ENCODE measurements at places on chromosomes 3 and 15.
A peak's percentile ranks its signal among the peaks of the same experiment; 100 is the strongest.

- peak; percentile 22 for DNase-seq
Observed at GRCh38 chr15:31977812-31978661, 52.3 kb upstream of the CHRNA7 start.

GRCh38 chr3:166877971-166878370 lies 502.1 kb downstream of the ZBBX start:
- DNase-seq, result no peak

DNA sequence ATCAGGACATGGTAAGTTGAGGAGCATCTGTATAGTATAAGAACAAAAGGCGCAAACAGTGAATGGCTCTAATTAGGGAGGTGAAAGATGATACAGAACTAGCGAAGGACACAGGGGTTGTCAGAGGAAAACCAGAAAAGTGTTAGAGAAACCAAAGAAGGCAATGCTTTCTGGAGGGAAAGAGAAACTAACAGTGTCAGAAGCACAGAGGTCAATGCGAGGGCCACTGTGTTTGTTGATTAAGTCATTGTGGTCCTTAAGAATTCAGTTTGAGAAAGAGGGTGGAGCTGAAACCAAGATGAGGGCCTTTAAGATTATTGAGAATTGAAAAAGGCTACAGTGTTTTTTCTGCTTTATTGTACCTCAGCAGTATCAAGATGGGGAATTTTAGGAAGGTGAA lies 28.8 kb downstream of the ATG7 start:
- no peak for DNase-seq

DNA sequence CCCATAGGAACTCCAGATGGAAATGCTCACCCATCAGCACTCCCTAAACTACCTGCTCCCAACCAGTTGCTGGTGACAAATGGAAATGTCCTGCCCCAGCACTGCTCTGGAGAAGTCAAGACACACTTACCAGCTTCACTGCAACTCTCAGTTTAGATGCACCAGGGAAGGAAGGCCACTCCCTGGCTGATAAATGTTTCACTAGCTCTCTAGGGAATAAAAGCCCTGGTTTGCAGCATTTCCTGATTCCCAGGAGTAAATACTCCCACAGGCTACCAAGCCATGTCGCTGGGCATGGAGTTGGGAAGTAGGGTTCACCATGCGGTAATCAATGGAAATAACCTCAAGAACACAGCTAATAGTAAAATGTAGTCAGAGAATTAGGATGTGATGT lies 112.0 kb upstream of the NEO1 start:
- DNase-seq, result no peak

GRCh38 chr3:15952543-15953175 lies 154.9 kb upstream of the ANKRD28 start:
- no peak for DNase-seq

GRCh38 chr3:8210882-8211341 lies 290.7 kb upstream of the LMCD1 start:
- no peak for DNase-seq

DNA sequence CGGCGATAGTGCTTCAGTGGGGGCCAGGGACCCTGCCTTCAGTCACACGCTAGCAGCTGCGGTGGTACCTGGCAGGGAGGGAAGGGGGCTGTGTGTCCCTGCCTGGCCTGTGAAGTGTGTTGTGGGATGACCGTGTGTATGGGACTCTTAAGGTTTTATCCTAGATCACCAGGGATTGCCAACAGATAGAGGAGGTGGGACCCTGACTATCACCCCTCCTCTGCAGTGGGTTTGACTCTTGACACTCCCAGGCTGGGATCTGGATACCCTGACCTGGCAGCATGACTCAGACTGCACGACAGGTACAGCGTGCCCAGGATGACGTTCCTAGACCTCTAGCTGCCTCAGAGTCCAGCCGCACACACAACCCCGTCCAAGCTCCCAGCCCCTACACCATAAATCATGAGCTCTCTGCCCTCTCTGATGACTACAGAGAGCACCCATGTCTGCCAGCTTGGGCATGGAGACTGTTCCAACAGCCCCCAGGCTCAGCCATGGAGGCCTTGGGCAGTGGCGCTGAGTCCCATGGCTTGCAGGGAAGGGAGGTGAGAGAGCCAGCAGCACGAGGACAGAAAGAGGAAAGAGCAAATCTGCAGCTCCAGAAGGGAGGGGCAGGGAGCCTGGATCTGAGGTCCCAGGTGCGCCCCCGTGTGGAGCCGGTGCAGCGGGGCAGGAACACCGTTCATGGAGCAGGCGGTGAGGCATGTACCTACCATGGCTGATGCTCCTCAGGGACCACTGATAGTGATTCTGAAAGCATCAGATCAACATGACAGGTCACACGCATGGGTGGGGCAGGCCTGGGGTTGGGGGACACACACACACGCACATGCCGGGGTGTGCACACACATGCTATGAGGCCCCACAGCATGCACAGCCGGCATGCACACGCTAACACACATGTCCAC lies 71.0 kb downstream of the ADAMTS7 start:
- no peak for DNase-seq

- DNase-seq, result no peak
Observed at GRCh38 chr15:84783493-84784251, 33.5 kb upstream of the ALPK3 start.

GRCh38 chr3:123194552-123194951 lies 7.2 kb upstream of the SEC22A start:
- DNase-seq, result no peak

DNA sequence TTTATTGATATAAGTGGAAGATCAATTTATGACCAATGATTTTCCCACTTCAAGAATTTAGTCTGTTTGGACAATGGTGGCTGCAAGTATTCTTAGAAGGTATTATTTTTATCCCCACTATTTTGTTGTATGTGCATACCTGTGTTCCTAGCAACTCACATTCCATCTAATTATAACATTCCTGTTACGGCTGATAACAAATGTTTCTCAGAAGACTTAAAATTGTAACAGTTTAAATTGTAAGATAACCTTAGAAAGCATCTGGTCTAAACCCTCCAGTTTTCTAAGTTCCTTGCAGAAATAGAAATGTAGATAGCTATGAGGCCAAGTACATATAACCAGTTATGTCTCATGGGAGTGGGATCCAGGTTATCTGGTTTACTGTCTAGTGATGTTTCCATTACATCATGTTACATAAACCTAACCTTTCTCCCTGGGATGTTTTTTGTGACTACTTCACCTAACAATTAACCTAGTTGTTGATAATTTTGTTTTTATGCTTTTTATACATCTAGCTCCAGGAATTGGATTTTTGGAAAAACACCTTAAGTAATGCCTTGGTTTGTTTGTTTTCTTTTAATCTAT lies 11.1 kb upstream of the MFN1 start:
- no peak for DNase-seq

DNA sequence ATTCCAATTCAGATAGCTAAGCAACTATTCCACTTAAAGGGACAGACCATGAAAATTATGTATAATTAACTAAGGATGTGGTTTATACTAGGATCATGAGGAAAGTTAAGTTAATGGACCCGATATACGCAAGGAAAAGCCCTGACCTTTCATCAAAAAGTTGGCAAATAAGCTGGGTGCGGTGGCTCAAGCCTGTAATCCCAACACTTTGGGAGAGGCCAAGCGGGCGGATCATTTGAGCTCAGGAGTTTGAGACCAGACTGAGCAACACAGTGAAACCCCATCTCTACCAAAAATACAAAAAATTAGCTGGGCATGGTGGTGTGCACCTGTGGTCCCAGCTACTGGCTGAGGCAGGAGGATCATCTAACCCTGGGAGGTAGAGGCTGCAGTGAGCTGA lies 39.6 kb downstream of the SCAP start:
- no peak for DNase-seq

- no peak for DNase-seq
Observed at GRCh38 chr3:132522353-132522752, 74.7 kb upstream of the ACKR4 start.

DNA sequence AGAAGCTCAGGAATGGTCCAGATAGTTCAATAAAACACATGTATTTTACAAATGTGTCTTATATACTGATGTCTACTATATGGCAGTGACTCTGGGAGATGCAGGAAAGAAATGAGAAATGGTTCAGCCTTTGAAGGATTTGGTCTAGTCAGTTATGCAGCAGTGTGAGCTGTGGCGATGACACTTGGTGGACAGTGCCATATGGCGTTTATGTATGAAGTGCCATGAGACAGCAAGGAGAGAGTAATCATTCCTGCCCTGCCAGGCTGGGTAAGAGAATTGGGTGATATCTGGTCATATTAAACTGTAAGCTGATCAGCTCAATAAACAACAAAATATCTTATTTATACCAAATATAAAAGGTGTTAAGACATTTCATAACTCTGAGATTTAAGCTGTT lies 47.6 kb upstream of the ANP32A start:
- no peak for DNase-seq

DNA sequence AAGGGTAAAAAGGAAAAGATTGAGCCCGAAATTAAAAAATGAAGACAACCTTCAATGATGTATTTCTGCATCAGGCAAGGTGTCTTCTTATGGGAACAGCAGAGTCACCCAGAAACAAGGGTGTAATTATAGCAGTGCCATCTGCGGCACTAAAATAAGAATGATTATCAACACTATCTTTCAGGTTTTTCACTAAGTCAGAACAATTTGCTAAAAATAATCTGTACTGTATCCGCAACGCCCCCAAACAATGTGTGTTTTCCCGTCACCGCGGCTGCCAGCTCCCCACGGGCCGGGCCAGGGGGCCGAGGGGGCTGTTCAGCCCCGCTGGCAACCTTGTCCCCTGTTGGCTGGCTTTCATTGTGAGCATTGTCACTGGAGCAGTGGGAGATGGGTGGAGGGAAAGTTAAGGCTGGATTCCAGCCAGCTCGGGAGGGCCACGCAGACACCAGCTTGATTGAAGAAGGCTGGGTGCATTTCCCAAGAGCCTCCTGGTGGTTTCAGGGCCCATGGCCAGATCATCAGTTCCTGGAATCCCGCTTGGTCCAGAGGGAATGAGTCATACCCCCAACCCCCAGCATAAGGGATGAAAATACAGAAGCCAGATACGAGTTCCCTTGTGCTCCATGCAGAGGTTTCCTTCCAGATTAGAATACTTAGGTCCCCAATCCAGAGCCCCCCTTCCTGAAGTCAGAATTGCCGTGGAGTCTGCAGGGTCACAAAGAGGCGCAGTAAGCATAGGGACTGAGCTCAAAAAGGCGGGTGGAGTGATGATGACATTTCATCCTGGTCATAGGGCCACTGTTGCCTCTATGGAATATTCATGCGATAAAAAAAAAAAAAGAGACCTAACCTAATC lies 90.2 kb upstream of the KLF13 start:
- DNase-seq, result no peak

- no peak for DNase-seq
Observed at GRCh38 chr3:196174652-196175051, 36.5 kb downstream of the ZDHHC19 start.

- DNase-seq, result no peak
Observed at GRCh38 chr15:99092554-99093172, 12.2 kb upstream of the SYNM start.

DNA sequence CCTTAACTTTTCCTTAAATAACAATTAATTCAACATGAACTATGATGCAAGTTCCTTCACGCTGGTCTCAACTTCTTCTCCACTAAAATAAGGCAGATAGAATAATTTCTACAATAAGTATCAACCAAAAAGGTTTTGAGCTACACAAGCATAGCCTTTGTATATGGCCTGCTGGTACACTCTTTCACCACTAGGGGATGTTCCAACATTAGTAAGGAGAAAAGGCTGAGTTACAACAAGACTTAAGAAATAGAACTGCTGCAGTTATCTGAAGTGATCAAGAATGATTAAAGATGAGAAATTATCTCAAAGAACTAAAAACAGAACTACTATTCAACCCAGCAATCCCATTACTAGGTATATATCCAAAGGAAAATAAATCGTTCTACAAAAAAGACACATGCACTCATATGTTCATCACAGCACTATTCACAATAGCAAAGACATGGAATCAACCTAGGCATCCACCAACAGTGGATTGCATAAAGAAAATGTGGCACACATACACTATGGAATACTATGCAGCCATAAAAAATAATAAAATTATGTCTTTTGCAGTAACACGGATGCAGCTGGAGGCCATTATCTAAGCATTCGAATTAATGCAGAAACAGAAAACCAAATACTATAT lies 14.4 kb downstream of the ATP13A3 start:
- no peak for DNase-seq

GRCh38 chr3:156702367-156702766 lies 28.0 kb downstream of the TIPARP start:
- no peak for DNase-seq

- no peak for DNase-seq
Observed at GRCh38 chr3:38083871-38084333, 44.9 kb downstream of the DLEC1 start.

DNA sequence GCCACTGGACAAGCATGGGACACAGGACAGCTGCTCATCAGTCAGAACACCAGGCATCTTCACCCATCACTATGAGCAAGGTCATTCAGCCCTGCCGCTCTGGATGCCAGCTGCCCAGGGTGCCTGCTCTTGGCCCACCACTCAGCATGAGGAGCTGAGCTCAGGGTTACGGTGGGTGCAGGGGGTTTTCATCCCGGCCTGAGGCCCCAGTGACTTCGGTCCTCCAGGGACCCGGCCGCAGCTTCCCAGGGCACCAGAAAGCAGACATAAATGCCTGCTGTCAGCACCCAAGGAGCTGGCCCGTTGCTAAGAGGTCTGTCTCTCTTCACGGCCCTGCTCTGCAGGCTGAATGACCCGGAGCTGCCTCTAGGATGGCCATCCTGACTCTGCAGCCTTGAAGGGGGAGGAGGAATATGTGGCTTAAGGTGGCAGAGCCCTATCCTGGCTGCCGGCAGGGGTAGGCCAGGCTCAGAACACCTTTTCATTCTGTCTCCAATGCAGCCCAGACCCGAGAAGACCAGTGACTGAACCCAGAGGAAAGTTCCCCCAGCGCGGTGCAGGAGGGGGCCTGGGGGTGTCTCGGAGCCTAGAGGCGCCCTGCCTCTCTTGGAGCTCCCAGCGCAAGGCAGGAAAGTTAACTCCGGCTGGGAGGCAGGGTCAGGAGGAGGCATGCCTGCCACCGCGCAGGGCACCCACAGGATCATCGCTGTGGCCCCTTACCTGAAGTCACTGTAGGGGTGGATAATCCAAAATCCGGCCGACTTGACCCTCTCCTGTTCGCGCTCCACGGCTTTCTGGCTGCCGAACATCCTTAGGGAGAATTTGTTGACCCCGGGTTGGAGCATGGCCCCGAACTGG lies 1.8 kb downstream of the HCN4 start:
- no peak for DNase-seq

- no peak for DNase-seq
Observed at GRCh38 chr3:186067360-186068242, 41.3 kb downstream of the ETV5 start.

- no peak for DNase-seq
Observed at GRCh38 chr3:139917226-139917785, 17.7 kb upstream of the CLSTN2 start.

GRCh38 chr15:54150255-54150654 lies 172.0 kb downstream of the UNC13C start:
- DNase-seq, result no peak

- no peak for DNase-seq
Observed at GRCh38 chr15:41205315-41205714, 25.2 kb downstream of the EXD1 start.

DNA sequence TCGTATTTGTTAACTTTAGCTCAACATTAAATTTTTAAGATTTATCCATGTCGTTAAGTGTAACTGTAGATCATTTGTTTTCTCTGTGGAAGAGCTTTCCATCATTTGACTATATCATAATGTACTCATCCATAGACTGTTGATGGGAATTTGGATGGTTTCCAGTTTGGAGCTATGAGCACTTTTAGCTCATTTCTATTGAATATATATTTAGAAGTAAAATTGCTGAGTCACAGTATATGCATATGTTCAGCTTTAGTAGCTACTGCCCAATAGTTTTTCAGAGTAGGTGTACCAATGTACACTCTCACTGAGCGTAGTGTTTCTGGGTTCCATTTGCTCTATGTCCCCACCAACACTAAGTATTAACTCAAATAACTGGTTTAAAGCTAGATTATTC lies 263.0 kb downstream of the ULK4 start:
- DNase-seq, result no peak
